ENCODE measurements at places on chromosomes 4 and X. TPM values are rescaled to one million over a fixed set of nuclear protein-coding genes. Genes with fewer than 3 reads are reported as not detected.
A peak's percentile ranks its signal among the peaks of the same experiment; 100 is the strongest.

DNA sequence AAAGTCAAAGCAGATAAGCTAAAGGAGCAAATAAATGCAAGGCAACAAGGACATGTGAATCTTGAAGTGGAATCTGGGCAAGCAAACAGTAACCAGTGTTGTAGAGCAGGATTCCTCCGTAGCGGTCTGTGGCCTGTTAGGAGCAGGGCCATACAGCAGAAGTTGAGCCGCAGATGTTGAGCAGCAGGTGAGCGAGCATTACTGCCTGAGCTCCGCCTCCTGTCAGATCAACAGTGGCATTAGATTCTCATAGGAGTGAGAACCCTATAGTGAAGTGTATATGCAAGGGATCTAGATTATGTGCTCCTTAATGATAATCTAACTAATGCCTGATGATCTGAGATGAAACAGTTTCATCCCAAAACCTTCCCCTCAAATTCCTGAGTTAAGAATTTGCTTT is 550.7 kb downstream of the ADGRL3 start:
- ATAC-seq: no peak

GRCh38 chrX:66110112-66110511 is 53.9 kb upstream of the HEPH start:
- ATAC-seq: peak; percentile 48

Gene DDX60
- 4.8 TPM for total RNA-seq

Gene TEX13C
- not detected for total RNA-seq

DNA sequence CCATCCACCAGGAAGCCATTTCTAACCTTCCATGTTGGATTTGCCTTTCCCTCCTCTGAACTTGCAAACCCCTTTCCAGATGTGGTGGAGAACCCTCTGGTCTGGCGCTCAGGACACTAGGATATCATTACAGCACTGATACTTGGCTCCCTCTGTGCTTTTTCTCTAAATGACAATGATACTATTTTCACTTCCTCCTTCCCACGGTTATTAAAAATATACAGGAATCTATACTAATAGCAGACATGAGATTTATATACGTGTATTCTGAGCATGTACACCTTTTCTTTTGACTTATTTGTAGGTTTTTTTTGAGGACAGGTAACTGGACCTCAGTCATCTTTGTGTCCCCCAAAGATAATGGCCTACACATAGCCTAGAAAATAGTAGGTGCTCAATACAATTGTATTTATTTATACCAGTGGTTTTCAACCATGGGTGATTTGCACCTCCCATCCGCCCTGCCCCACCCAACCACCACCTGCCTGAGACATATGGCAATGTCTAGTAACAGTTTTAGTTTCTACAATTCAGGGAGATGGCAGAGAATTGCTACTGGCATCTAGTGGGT is 60.4 kb upstream of the PLAC8 start:
- ATAC-seq: no peak

DNA sequence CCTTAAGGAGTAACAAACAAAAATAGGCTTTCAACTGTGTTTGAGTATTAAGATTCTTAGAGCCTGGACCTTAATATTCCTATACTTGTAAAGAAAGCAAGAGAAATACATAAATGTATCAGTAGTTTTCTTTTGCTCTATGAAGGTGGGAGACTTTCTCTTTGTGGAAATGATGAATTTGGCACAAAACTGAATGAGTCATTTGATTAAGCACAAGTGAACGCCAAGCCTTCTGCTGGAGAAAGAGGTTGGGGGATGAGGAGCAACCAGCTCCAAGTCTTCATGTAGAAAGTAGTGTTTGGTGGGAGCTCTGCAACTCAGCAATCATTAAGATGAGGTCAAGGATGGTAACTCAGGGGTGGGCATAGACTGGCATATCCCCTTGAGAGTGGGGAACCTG is 49.6 kb downstream of the MEPE start:
- no peak for ATAC-seq

- ATAC-seq: no peak
Observed at GRCh38 chrX:63327788-63328187, 23.3 kb downstream of the SPIN4 start.

DNA sequence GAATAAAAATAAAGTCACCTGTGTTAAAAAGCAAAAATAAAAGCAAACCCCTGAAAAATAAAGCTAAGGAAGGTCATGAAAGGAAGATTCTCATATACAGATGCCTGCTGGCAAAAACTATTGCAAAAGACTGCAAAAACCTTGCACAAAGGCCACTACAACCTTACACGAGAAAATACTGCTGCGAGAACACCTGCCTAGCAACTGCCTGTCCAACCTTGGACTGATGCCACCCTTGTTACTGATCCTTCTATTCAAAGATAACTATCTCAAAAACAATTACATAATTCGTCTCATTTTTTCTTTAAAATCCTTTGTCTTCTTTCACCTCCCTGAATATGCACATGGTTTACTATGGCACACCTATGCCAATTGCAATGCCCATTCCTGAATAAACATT is 49.6 kb downstream of the SLC2A9 start:
- no peak for ATAC-seq
